ENCODE measurements at places on chromosomes 16 and 17. TPM values are rescaled to one million over a fixed set of nuclear protein-coding genes. Genes with fewer than 3 reads are reported as not detected.

Gene TBX4
- total RNA-seq: not detected

Gene PKMYT1
- total RNA-seq: 8.2 TPM

Gene SGSH
- total RNA-seq: 20.3 TPM

Gene NPIPA7
- total RNA-seq: 3.7 TPM

Gene SKAP1
- total RNA-seq: 0.38 TPM

Gene FOXF1
- 0.77 TPM for total RNA-seq

Gene KRT222
- 11.5 TPM for total RNA-seq

Gene HS3ST3A1
- 22.7 TPM for total RNA-seq

Gene PRR29
- 0.44 TPM for total RNA-seq

Gene SCN4A
- 3.0 TPM for total RNA-seq

All from camera-type eye (tissue), 1 donor.